Cerebellar nuclear complex (tissue), 1 donor: ENCODE measurements at places on chromosomes 12 and 14.

DNA sequence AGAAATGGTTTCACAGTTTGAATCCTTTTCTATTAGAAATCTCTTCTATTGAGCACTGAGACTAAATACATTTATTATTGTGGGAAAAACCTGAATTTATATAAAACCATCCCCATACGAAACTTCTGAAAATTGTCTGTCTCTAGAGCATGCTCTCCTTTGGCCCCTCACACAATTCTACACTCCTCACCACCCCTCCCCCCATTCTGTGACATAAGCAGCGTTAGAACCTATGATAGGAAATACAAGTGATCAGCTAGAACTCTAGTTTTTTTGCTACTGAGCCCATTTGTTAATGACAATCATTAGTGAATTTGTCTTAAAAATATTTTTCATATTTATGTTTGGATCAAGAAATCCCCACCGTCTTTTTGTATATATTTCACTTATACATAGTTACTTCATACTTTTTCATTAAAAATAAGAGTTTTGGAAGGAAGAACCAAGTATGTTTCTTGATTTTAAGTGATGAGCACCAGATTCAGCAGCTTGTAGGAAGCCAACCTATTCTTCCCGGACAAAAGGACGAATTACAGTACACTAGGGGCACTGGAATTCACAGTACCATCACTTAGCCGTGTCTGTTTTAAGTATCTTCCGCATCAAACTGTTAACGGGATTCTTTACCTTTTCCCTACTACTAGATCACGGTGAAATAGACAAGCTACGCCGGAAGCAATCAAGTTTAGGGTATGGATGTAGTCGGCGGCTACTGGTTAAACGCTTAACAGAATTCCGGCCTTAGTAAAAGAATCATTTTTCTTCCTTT, 724 bp downstream of the GTSF1 start:
- DNase-seq: no peak

DNA sequence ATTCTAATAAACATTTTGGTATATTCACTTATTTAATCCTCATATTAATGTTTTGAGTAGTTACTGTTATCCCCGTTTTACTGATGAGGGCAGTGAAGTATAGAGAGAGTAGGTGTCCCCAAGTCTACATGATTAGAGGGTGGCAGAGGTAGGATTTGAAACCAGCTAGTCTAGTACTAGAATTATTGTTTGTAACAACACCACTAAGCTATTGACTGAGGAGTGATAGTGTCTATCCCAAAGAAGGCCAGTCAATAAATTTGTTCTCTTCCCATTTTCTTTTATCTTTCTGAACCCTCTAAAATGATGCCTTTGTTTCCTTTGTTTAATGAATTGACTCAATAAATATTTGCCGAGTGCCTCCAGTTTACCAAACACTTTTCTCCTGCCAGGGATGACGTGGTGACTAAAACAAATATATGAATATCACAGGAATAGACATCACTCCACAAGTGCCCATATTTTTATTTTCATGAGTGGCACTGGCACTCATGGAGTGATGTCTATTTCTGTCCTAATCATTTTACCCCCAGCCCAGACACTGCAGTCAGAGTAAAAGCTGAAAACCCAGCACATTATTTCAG, 247.5 kb downstream of the SLC16A7 start:
- DNase-seq: no peak

DNA sequence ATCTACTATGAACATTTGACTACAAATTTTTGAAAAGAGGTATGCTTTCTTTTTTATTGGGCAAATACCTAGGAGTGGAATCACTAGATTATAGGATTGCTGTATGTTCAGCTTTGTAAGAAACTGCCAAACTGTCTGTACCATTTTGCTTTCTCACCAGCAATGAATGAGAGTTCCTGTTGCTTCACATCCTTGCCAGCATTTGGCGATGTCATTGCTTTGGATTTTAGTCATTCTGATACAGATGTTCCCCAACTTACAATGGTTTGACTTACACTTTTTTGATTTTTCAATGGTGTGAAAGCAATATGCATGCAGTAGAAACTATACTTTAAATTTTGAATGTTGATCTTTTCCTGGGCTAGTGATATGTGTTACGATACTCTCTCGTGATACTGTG, 328.7 kb downstream of the RAD51B start:
- DNase-seq: no peak

- DNase-seq: no peak
Measured at GRCh38 chr12:42299392-42300308, 26.2 kb downstream of the ZCRB1 start.

GRCh38 chr14:88848571-88848970, 24.1 kb downstream of the TTC8 start:
- DNase-seq: no peak

DNA sequence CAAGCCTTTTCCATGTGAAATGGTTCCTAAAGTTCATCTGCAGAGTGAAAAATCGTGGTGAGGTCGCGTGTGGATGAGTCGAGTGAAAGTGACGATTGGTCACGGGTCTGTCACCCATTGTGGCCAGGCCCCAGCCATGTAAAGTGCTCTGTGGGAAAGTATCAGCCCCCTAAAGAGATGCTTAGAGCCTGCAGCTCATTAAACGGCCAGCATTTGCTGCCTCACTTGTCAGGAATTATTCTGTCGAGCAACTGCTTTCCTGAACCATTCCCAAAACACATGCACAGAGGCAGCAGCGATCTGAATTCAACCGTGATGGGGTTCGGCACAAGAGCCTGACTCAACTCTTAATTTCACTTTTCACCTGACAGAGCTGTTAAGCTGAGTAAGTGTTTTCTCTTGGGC, 16.0 kb downstream of the DBX2 start:
- no peak for DNase-seq

DNA sequence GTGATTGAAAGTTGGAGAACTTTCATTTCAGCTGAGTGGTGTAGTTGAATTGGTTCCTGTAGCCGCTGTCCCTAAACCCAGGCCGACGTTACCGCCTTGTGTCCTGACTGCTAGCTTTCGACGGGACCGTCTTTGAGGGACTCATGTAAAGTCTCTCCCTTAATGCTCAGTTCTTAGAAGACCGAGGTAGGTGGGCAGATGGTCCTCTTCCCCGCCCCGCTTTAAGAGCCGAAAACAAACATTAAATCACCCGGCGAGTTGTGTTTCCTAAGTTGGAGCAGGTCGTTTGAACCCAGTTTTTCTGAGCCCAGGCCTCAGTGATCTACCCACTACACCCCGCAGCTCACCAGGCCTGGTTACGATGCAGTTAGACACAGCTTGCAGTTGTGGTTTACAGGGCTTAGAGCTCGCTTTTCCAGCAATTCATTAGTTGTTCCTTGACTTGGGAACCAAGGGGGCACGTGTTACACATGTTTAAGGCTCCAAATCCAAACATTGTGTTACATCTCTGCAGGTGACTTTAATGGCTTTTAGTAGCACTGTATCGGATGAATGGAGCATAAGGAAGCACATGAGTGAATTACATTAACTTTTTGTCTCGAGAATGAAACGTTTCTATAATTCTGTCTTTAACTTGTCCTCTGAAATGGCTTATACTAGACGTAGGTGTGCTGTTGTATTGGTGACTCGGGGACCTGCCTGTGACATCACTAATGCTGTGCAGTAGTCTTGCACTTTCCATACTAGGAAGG, 790 bp downstream of the NEDD1 start:
- DNase-seq: no peak

DNA sequence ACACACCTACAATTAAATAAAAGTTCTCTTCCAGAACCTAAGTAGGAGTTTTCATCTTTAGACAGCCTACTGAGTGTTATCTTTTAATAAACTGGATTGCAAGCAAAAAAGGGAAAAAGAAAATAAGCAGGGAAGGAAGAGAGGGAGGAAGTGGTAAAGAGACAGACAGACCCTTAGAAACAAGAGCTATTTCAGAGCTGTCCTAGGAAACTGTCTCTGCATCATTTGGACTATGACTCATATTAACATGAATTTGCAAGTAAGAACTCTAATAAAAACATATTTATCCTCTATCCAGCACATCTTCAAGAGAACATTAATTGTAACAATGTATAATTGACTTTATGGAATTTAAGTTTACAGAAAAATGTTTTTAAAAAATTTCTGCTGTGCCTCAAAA, 438.8 kb upstream of the USP15 start:
- DNase-seq: no peak

DNA sequence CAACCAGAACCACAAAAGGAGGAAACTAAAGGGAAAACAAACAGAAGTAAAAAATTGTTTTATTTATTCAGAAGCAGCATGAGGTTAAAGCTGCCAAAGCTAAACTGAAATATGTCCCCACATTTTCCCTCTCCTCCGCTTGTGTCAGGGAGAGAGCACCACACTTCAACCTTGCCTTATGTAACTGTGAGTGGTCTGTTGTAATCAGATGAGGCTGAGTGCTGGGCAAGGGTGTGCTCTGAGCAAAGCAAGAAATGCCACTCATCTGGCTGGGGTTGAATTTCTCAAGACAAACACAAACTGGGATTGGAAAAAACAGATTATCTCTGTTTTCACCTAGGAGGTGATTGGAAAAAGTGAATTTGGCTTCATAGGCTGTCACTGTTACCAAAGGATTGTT, 12.2 kb downstream of the CAPZA3 start:
- no peak for DNase-seq

- DNase-seq: no peak
Measured at GRCh38 chr12:46722394-46723185, 103.2 kb downstream of the SLC38A4 start.

- peak; percentile 87 for DNase-seq
Measured at GRCh38 chr14:21269252-21270046, at the start of gene HNRNPC. TSS of gene HNRNPC (minus strand) at chr14:21269442. CDS start at chr14:21234193, 35,249 bp downstream.

GRCh38 chr12:18343708-18344107, 82.4 kb downstream of the PIK3C2G start:
- no peak for DNase-seq

DNA sequence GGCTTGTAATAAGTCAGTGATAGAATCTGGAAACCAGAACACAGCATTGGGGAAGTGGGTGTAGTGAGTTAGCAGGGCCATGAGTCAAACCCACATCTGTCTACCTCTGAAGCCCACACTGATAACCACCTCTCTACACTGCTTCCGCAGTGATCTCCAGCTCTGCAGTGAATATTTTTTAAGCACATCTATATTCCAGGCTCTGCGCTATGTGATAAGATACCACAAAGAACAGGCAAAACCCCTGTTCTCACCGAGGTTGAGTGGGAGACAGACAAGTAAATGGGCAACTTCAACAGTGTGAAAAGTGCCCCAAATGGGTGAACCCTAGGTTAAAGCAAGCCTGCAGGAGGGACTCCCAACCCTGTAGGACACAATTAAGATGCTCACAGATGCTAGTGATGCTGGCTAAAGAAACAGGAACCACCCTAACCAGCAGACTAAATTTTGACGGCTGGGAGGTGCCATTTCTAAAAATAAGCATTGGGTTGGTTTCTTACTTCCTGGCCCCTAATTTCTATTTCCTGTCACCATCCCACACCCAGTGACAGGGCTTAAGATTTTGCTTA, 375.0 kb downstream of the DPF3 start:
- no peak for DNase-seq

GRCh38 chr12:25592725-25593495, 39.8 kb upstream of the LMNTD1 start:
- DNase-seq: no peak

GRCh38 chr12:79920421-79921238, 14.3 kb downstream of the PPP1R12A start:
- DNase-seq: no peak

DNA sequence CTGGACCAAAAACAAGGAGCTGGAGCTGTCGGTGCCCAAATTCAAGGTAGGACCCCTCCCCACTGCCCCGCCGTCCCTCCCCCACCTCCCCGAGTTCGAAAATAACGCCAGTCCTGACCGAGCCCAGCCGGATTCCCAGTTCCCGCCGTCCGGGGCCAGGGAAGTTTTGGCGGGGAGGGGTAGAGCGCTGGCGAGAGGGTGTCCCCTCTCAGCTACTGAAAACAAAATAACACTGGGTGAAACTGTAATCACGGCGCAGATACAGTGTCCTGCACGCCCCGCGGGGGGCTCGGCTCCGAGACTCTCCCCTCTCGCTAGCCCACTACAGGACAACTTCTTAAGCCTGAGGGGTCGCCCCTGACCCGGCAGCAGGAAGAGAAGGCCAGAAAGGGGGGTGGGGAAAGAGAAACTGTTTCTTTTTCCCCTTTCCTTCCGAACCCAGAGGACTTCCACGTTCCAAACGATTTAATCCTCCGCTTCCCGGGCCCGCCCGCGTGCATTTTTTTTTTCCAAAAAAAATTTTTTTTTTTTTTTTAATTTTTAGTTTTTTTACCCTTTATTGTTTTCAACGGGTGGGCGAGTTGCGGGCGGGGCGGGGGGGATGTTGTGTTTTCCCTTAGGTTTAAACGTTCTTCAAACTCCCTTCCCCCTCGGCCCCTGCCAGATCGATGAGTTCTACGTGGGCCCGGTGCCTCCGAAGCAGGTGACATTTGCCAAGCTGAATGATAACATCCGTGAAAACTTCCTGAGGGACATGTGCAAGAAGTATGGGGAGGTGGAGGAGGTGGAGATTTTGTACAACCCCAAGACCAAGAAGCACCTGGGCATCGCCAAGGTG, 1.6 kb downstream of the SETD1B start:
- no peak for DNase-seq

GRCh38 chr14:58557242-58557641, 80.5 kb upstream of the DACT1 start:
- no peak for DNase-seq

GRCh38 chr14:90703841-90704737, 112.1 kb downstream of the TTC7B start:
- DNase-seq: no peak

DNA sequence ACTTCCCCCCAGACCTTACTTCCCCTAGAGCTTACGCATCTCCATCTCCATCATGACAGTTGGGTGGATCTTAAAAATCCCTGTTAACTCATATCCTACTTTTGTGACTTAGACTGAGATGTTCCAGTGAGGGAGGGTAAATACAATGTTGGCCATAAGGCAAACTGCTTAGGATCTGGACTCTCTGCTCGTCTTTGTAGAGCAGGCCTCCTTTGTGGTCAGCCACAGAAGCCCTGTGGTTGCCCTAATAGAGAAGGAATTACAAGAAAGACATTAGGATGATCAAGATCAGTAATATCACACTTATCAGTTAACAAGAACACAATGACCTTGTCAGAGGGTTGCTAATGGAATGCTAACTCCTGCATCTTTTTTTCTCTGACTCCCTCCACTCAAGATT, 52.0 kb downstream of the TMEM132C start:
- no peak for DNase-seq

DNA sequence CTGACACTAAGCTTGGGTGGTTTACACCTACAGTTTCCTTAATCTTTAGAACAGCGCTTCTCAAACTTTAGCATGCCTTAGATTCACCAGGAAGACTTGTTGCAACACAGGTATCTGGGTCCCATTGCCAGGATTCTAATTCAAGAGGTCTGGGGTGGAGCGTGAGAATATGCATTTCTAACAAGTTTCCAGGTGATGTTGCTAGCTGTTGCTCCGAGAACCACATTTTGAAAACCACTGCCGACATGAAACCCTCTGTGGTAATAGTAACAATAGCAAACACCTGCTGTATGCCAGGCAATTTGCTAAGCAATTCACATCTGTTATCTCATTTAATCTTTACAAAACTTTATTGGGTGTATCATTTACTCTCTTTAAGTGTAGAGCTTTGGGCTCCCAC, 58.6 kb downstream of the TRHDE start:
- no peak for DNase-seq
